ENCODE measurements at places on chromosomes 6 and 20.

DNA sequence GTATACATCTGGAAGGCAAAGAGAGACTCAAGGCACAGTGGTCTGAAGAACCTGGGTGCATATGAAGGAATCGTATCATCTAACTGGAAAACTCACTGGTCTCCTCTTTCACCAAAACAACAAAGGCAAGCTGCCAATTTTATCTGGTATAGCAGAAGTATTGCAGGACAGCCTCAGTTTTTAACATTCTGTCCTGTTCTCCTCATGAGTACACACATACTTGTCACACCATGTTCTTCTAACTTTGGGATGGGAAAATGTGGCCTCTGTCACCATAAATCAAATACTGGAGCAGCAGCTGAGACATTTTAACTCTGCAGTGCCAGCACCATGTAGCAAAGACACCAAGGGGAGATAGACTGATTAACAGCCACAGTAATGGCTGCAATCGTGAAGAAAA is 199.1 kb upstream of the CNR1 start:
- DNase-seq: no peak

DNA sequence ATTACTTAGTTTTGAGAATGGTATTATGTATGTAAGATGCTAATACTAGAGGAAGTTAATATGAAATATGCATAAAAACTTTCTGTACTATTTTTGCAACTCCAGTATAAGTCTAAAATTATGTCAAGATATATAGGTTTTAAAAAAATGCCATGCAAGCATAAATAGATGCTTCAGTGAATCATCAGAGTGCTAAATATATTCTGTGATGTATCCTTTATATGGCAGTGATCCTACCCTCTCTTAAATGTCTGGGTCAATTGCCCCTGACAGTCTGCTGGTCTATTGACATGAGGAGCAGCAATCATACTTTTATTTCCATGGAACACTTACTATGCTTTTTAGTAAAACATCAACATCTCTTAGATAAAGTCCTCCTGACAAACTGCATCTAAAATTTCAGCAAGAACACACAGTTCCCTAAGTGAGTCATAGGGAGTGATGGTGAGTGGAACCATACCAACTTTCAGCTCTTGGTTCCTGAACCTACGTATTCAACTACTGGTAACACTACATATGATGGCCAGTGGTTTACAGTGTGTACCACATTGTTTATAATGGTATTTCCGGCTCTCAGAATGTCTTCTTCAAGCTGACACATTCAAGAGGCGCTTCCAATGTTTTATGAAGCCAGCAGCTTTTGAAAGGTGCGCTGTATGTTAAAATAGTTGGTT is 928.7 kb upstream of the GJE1 start:
- no peak for DNase-seq

DNA sequence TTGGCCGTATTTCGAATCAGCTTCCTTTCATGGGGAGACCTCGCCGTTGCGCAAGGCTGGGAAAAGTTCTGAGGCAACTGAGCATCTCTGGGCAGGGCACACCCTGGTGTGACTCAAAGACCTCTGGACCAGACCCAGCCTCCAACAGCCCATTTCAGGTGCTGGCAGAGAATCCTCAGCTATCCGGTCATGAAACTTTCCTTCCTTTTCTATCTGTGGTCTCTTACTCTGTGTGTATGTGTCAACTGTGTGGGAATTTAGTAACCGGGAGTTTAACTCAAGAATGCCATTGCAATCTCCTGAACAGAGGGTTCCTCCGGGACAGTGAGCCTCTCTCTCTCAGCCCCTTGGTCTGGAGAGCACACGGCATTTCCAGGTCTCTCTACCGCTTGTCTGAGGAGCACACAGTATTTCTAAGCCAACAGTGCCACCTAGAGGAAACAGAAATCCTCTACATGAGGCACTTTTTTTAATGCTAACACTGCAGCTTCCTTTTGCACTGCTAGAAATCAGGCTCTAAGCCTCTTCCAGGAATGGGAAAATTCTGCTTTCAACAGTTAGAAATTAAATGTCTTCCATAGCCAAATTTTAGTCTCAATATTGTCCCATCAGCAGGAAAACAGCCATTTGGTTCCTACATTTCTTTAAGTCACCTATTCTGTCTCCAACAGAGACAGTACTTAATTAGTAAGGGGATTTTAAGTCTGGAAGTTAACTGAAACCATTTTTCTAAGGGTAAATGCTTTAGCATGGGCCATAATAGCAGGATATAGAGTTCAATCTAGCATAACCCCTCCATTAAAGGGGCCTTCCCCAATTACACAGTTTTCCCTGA is 32.7 kb downstream of the PLN start:
- no peak for DNase-seq

DNA sequence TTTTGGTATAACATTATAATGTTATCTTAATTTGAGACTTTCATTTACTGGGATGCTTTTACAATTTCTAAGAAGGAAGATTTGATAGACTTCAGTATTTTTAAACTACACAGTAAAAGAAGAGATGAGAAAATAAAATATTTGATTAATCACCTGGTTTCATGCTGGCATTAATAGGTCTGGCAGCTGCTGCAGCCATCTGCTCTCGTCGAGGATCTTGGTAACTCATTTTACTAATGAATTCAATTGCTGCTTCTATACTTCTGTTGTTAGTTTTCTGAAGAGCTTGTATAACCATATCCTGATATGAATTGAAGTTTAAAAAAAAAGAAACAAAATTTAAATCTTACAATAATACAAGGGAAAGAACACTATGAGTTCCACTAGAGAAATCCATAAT is 23.0 kb downstream of the LATS1 start:
- DNase-seq: no peak

DNA sequence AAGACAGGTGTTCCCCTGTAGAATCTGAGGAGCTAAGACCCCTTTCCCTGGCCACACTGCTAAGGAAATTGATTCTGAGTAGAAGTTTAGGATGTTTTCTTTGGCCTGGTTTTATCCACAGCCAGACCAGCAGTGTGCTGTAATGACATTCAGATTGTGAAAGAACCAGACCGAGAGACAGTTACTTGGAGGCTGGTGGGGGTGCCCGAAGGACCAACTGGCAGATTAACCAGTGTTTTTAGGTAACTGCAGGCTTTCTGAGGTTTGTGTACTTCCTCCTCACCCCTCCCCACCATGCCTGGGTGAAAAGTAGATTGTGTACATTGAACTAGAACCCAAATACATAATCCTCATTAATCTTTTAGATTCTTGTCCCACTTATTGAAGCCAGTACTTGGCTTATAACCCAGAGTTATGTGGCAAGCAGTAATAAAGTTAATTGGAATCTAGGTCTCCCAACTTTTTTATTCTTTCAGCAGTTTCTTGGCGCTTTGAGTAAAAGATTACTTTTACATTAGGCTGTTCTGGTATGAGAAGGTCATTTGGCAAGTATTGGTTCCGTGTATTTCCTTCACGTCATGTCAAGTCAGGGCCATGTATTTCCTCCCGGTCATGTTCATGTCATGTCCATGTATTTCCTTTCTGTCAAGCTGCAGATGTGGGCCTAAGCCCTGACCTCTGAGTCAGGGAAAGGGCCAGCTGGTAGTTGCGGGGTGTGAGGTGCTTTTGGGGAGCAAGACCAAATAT is 93.7 kb downstream of the TCP11 start:
- DNase-seq: no peak

DNA sequence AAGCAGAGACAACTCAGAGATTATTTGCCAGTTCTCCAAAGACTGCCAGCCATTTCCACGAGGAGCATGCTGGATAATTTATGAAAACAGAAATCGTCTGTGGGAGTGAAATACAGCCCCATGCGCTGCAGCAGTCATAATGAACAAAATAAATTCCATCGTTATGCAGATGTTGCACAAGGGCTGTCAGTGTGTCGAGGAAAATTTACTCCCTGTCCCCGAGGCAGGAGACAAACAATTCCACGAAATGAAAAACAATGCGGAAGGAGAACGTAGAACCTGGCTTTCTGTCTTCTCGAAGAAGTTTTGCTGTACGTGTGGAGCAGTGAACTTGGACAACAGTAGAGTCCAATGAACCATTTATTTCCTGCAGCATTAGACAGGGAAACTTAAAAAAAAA is 399.4 kb downstream of the CD83 start:
- no peak for DNase-seq

- no peak for DNase-seq
These were observed 34.1 kb upstream of the LAMA4 start for GRCh38 chr6:112288475-112288874.

All from stimulated activated CD8-positive, alpha-beta memory T cell treated with anti-CD3 and anti-CD28 coated beads, Interleukin-2, amount 100 ng/mL, for 48 hours (primary cell).